ENCODE measurements at places on chromosomes 1 and 21.

DNA sequence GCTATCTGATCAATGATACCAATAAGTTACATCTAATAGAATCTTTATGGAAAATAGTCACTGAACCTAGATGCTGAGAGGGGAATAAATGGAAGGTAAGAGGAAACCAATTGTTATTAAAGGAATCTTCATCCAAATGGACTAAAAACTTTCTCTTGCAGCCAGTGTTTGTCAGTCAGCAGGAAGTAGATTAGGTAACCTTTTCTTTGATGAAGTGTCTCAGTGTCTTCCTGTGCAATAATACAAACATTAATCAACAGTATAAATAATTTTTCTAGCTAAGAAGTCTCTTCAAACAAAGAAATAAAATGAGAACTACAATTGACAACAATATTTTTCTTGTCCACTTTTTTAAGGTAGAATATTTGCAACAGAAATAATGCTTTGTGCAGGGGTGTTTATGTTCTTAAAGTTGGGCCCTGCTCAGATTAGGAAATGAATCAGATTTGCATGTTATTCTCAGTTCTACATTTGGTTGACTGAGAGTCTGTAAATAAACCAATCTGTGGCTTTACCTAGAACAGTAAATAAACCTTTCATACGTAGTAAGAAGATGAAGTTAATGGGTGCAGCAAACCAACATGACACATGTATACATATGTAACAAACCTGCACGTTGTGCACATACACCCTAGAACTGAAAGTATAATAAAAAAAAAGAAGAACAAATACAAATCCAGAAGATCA is 391.4 kb downstream of the MRPL39 start:
- DNase-seq = no peak

- no peak for DNase-seq
Observed at GRCh38 chr1:240737766-240738265, 125.9 kb upstream of the GREM2 start.

DNA sequence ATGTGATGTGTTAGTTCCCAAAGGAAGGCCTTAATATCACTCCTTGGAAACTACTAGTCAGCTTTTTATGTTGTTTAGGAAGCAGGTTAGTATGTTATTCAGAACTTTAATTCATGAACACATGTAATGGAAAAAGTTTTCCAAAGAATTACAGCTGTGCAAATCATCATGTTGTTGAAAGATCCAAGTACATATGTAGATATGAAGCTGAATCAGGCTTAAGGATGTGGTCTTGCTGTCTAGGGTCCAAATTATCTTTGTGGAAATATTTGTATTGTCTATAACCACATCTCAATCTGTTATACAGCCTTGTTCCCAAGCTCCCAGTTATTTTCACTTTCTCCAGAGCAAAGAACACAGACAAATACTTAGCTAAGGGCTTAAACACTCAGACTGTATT is 231.6 kb downstream of the TPR start:
- DNase-seq = no peak

DNA sequence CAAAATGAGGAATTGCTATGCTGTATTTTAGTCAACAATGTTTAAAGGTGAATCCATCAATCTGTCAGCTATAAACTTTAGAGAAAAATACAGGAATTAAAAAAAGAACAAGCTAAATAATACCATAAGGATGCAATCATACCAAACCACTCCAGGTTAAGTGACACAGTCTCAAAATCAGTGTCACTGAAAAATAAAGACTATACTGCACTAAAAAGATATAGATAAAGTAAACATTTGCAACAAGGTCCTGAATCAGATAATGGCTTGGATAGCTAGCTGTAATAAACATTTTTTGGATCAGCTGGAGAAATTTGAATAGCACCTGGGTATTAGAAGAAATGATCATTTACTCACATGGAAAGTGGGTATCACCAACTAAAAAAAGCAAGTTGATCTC is 7.8 kb downstream of the GPBP1L1 start:
- no peak for DNase-seq

GRCh38 chr1:212457740-212458338 is 25.1 kb downstream of the NENF start:
- peak; percentile 68 for DNase-seq

- no peak for DNase-seq
Observed at GRCh38 chr1:13585612-13585991, 2.0 kb downstream of the PDPN start.

DNA sequence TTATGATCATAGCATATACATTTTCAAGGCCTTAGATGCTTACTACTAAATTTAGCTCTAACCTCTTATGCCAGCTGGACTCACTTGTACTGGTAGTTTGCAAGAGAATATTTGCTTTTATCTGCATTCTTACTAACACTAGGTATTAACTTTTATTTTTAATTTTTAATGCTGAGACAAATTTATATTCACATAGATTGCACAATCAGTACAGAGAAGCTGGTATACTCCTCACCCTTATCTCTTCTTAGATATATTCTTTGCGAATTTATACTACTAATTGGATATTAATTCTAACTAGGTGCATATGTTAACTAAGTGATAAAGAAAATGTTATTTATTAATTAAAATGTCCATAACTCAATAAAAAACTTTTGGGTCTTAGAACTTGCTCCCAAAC is 561.8 kb upstream of the PRMT6 start:
- DNase-seq = no peak

DNA sequence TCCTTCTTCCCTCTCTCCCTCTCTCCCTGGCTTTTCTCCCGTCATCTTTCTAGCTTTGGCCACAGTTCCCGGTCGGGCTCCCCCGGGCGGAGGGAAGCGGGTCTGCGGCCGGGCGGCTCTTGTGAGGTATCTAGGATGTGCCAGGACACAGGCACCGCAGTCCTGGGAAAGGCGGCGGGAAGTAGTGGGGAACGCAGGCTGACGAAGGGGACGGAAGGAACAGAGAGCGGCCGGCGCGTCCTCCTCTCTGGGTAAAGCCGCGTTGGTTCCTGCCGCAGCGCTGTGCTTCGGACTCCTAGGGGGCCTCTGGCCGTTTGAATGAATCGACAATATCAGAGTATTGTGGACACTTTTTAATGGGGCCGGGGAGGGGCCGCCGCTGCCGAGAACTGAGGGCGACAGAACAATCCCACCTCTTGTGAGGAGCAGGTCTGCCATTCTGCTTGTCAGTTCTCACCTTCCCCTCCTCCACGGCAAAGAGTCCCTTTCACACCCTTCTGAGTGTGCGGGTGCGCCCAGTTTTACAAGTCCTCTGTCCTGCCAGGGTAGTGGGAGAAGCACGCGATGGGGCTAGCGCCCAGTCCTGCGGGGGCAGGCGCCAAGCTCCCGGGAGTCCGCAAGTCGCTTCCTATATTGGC is 1.2 kb upstream of the LHX9 start:
- no peak for DNase-seq

DNA sequence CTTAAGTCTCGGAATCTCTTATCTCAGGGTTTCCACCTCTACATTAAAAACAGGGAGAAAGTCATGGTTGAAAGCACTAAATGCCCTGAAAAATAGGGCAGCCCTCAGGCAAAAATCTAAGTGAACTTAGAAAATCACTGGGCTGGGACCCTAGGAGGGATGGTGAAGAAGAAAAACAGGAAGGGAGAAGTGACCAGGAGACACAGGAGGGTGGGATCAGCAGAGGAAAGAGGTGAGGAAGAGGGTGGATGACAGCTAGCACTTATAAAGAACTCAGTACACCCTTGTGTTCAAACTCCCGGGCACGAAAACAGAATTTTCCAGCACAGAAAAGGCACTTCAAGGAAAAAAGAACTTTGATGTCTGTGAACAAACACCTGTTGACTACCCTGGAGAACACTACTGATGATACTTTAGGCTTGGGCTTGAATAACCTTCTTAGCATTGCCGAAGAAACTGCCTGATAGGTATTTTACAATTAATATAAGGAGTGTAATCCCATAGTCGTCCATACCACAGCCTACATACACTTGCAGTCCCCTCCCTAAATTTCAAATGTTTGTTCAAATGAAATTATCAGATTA is 2.0 kb downstream of the CHML start:
- DNase-seq = no peak

- no peak for DNase-seq
Observed at GRCh38 chr1:19154876-19155275, 55.2 kb downstream of the UBR4 start.

GRCh38 chr1:121566346-121566745 is 381.6 kb downstream of the SRGAP2C start:
- DNase-seq = no peak

DNA sequence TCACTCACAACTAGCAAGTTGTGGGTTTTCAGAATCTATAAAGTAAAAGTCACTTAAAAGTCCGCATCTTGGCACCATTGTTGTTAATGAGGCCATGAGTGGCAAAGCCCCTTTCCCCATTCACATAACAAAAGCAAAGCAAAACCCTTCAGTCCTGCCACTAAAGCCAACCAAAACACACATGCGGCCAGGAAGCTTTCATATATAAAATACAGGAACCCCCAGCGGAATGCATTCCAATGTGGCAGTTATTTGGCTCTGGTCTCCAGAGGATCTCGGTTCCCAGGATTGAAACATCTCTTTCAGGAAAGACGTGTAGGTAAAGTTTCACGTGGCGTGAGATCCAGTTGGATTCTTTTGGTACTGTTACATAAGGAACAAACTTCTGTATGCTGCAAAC is 2.5 kb upstream of the LBR start:
- no peak for DNase-seq

DNA sequence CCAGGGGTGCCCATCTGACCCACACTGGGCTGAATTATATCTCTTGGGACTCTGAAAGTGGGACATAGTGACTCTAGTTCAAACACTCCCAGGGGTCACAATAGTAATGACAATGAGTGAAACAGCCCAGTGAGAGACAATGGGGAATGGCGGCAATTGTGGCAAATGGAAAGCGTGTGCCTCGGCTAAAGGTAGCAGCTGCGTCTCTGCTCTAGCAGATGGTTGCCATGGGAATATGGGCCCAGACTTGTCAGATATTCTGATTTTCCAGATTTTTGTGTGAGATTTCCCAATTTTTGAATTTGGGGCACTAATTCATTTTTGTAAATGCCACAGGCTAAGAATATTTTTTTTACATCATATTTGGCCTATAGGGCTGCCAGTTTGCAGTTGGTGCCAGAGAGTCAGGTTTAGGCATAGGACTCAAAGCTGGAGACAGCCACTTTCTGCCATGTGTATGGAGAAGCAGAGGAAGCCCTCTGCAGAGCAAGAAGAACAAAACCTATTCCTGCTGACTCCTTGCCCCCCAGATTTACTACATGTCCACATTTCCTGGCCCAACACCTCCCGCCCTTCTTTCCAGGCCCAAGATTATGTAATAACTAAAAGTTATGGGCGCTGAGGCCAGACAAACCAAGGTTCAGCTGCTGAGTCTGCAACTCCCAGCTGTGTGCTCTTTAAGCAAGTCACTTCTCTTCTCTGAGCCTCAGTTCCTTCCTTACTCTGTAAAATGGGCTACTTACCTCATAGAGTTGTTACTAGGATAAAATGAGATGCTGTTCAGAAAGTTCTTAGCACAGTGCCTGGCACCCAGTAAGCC is 21.6 kb upstream of the PTP4A2 start:
- no peak for DNase-seq

- DNase-seq = no peak
Observed at GRCh38 chr1:115874904-115875303, 34.0 kb upstream of the NHLH2 start.

DNA sequence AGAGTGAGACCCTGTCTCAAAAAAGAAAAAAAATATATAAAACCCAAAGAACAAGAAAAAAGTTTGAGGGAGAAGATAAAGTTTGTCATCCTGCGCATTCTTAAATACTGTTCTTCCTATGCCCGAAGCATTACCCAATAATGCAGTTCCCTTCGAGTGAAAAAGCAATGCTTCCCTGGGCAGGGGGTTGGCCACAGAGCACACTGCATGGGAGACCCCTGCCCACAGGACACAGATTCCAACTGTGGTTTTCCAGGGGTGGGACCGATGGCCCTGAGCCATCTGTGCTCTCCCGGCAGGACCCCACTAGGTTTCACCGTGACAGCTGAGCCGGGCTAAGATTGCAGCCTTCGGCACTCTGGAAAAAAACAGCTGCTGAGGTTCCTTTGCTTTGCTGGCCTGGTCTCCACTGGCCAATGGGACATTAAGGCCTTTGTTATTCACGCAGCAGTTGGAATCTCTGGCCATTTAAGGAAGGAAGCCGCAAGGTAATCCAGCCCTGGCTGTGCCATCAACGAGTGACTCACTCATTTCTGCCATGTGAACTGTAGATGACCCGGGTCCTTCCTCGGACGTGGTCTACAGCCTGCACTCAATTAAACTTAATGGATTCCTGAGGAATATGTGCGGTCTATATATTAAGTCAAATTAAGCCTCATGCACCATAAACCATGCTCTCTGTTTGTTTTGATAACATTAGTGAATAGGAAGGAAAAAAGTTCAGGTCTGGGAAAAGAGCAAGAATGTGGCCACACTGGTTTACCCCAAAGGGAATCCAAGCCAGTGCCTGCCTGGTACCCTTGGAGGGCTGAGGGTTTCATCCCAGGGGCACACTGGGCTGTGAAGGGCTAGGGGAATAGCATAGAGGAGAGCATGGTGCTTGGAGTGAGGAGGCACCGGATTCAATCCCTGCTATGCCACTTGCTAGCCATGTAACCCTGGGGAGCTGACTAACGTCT is 163.2 kb downstream of the ZBTB18 start:
- DNase-seq = no peak

DNA sequence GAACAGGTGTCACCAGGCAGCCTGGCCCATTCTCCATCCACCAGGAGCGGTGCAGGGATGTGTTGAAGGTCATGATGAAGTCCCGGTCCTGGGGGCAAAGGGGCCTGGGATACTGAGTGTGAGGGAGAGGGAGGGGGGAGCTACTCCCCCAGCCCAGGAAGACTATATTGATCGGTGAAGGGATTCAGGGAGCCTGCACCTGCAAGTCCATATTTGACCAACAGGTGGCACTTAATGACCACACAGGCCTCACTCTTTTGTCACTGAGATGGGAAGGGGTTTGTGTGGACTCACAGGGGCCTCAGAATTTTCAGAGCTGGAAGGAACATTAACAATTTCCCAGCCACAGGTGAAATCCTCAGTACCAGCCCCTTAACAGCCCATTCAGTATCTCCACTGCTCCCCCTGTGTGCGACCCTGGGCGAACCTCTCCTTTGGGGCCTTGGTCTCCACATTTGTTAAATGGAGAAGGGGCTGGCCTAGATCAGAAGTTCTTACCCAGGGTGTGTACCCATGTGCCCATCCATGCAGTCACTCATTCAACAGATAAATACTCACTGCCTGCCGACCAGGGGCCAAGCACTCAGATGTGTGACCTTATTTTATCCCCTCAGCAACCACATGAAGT is 55.6 kb downstream of the NKAIN1 start:
- peak; percentile 68 for DNase-seq

- peak; percentile 40 for DNase-seq
Observed at GRCh38 chr21:44552136-44552535, 831 bp upstream of the KRTAP10-2 start.

- no peak for DNase-seq
Observed at GRCh38 chr1:9038338-9038650, 12.1 kb upstream of the SLC2A7 start.

GRCh38 chr21:39009587-39010225 is 173.5 kb downstream of the PSMG1 start:
- DNase-seq = no peak

- no peak for DNase-seq
Observed at GRCh38 chr1:89719502-89720306, 86.8 kb downstream of the LRRC8C start.
